Iris pigment epithelial cell (primary cell): ENCODE measurements at places on chromosomes 12 and 14.
A peak's percentile ranks its signal among the peaks of the same experiment; 100 is the strongest.

- DNase-seq: no peak
These were observed 1.8 kb downstream of the NOVA1 start for GRCh38 chr14:26595926-26596542.

DNA sequence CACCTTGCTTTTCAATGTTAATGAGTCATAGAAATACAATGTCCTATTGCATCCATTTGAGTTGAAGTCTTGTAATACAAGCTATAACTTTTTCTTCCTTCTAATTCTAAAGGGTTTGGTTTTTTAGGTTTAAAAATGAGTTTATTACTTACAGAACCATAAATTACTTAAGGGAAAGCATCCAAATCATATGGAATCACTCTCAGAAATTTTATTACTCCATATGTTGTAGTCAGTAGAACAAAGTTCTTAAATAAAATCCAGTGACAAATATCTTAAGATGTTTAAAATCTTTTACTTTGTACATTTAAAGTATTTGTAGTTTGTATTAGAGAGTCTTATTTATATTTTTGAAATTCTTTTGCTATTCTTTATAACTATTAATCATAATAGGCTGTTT lies 253.2 kb downstream of the IPO8 start:
- no peak for DNase-seq

DNA sequence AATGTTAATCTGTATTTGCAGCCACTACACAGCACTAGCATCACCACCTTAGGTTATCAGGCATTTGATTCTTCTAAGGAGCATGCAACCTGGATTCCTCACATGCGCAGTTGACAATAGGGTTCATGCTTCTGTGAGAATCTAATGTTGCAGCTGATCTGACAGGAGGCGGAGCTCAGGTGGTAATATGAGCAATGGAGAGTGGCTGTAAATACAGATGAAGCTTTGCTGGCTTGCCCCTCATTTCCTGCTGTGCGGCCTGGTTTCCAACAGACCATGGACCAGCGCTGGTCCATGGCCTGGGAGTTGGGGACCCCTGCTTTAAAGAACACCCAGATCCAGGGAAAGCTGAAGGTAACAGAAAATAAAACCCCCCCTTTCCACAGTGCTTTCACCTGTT lies 51.0 kb downstream of the TMX1 start:
- no peak for DNase-seq

DNA sequence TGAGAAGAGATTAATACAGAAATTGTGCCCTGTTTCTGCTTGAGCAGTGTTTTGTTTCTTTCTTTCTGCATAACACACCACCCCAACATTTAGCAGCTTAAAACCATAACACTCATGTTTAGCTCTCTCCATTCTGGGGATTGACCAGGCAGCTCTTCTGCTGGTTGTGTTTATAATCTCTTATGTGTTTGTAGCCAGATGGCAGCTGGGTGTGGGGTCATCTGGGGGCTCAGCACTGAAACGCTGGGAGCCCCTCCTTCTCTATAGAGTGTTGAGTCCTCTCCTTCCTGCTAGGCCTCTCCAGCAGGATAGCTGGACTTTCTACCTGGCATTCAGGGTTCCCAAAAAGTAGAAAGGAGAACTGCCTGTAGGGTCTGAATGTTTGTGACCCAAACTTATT lies 270.6 kb downstream of the TTC8 start:
- DNase-seq: no peak

- no peak for DNase-seq
These were observed 242.7 kb downstream of the VRK1 start for GRCh38 chr14:97039717-97040363.

DNA sequence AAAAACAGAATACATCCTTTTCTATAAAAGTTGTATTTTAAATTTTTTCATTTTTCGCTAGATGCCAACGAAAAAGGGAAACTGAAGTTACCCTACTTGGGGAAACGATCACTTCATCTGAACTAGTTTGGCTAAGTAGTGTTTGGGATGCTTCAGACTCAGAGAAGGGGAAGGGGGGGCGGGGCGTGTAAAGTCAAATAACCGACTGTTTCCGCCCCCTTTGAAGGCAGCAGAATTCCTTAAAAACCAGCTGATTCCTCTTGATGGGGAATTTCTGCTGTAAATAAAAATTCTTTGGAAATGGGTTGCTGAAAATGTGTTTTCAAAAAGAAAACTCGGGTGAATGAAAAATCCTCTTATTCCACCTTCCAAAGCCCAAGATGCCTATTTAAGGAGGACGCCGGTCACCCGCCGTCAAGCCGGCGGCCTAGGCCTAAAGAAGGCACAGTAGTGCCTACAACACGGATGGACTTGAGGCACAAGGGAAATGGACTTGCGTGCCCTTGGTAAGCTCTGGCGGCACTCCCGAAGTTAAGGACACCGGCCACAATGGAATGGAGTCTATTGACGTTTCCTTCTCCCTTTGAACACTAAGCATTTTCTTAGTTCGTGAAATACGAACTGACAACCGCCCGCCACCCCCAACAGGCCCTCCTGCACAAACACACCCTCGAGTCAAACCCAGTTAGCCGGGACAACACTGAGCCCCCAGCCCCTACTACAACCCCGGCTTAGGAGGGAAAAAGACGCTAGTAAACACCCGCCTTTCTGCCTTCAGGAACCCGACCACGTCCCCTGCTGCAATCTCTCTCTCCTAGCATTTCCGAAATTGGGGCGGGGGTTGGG lies 1.9 kb downstream of the ATXN2 start:
- DNase-seq: peak; percentile 66

GRCh38 chr12:110312581-110313360 lies 31.7 kb downstream of the ATP2A2 start:
- DNase-seq: peak; percentile 85

- DNase-seq: no peak
These were observed 36.3 kb downstream of the DTX1 start for GRCh38 chr12:113092607-113093408.

GRCh38 chr14:69713209-69713781 lies 53.6 kb upstream of the SRSF5 start:
- no peak for DNase-seq

DNA sequence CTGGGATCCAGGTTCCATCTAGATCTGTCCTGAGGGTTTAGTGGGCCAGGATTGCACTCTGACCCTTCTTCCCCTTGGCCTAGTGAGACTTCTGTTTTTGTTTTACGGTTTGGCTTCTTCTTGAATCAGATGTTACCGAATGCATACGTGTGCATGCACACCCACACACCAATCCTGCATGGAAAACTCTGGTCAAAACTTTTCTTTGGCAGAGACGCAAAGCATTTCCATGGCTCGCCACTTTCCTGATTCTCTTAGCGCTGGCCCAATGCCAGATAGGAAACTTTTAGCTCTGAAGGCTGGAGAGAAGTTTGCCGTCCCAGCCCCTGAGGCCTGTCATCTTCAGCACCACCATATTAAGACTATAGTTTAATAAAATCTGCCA lies 67.4 kb upstream of the ACTN1 start:
- peak; percentile 50 for DNase-seq

DNA sequence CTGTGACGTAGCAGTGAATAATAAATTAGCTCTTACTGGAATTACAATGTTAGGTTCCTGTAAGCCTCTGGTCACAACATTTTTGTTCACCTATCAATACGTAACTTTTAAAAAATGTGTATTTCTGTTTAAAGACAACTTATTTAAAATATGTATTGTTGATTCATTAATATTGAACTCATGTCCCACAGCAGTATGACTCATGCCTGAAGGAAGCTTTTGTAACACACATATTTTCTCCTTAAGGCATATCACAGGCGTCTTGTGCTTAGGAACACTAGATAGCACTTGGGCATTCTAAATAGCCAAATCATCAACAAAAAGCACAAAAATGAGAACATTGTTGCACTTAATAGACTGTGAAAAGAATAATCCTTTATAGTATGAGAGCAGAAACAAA lies 92.5 kb downstream of the GPHN start:
- DNase-seq: peak; percentile 89
